ENCODE measurements at places on chromosomes 5 and 9.

DNA sequence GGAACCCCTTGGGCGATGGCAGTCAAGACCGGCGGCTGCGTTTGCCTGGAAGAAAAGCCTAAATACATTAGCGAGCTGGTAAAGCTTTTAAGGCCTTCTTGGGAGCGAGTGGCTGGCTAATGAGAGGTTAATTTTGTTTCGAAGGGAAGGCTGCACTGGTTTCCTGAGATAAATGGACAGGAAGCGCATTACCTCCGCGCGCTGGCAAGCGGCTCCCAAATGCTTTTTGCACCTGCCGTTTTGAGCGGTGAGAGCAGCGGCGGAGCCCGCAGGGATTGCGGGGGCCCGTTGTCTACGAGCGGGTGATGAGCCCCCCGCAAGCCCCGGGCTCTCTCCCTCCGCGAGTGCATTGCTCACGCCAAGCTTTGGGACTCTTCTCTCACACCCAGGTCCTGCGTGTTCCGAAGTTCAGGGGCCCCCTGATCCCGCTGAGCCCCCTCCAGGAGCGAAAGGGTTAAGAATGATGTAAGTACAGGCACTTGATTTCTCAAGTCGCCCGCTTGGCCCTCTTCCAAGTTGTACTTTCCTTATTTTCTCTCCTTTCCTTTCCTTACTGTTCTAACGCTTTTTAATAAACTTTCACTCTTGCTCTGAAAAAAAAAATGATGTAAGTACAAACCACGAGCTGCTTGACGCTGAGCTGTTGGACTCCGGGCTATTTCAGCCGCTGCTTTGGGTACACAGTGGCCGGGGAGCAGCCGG lies 3.1 kb upstream of the RGMB start:
- DNase-seq, result peak; percentile 57

- peak; percentile 45 for DNase-seq
Measured at GRCh38 chr5:999032-999501, 9.5 kb upstream of the NKD2 start.

- DNase-seq, result no peak
Measured at GRCh38 chr5:98016771-98017170, 756.7 kb upstream of the RGMB start.

GRCh38 chr9:104775574-104775936 lies 11.6 kb downstream of the NIPSNAP3B start:
- DNase-seq, result no peak

GRCh38 chr9:89594811-89595550 lies 9.8 kb upstream of the GADD45G start:
- DNase-seq, result peak; percentile 30

DNA sequence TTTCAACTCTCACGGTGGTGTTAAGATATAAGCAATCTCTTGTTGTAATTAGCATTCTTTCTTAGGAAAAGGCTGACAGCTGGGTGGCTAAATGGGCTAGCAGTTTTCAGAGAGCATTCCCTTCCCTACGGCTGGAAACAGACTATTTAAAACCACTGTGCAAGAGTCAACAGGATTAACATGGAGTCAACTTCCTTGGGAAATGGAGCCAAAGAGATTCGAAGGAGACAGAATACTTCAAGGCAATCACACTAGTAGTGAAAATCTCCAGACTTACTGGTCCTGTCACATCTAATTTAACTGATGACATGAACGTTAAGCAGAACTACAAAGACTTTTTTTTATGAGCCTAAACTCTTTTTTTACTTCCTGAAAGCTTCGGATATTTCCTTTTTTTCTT lies 453.3 kb upstream of the ITGA1 start:
- DNase-seq, result no peak

DNA sequence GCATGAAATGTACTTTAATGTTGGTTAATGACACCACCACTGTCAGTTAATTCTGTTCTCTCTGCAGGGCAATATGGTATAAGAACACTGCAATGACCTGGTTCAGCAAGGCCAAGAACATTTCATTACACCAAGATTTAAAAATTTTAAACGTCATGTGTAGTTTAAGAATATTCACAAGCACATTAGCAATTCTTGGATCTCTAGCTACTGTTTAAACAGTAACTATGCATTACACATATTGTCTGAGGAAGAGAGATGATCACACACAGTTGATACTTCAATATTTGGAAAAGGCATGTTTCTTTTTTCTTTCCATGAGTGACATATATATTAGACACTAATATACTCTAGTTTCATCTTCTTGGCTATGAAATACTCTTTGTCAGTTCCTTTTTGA lies 143.0 kb downstream of the ADAMTS12 start:
- DNase-seq, result no peak

GRCh38 chr5:2936413-2936812 lies 184.9 kb upstream of the IRX2 start:
- DNase-seq, result no peak

GRCh38 chr5:147555176-147555575 lies 45.3 kb upstream of the DPYSL3 start:
- DNase-seq, result no peak

- DNase-seq, result no peak
Measured at GRCh38 chr5:135437422-135437795, 9.7 kb downstream of the DCANP1 start.

- no peak for DNase-seq
Measured at GRCh38 chr5:117337064-117337749, 762.6 kb upstream of the SEMA6A start.

DNA sequence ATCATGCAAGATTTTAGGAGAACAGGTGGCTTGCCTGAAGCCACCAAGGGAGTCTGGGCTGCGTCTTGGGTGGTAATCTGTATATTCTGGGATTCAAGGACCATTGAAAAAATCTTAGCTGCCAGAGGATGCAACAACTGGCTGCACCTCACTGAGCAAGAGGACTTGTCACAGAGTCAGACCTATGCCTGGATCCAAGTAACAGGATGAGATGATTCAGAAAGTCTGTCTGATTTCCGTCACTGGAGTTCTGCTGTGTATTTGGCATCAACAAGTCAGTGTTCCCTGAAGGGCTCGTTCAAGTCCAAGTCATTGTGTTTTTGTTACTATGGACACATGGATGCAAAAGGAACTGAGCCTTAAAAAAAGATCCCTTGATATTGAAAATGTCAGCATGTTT lies 37.8 kb upstream of the CARTPT start:
- DNase-seq, result no peak

DNA sequence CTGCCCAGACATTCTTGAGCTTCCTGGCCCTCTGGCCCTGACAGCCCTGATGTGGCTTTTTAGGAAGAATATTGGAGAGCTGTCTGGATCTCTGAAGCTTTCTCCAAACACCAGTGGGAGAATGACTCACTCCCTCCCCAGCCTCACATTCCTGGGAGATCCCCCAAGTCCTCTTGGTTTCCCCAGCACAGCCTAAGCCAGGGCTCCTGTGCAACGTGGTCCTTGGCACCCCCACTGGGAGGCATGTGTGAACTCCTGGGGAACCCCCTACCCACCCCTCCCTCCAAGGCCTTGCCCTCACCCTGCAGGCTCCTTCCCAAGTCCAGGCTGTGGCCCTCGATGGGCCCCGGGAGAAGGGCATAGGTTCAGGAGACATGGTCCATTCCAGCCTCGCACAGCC lies 12.7 kb downstream of the GLIPR2 start:
- no peak for DNase-seq

GRCh38 chr9:130382636-130383349 lies 62.0 kb upstream of the ASS1 start:
- no peak for DNase-seq

GRCh38 chr5:119077444-119077843 lies 6.6 kb downstream of the DMXL1 start:
- DNase-seq, result no peak

GRCh38 chr9:90872835-90873294 lies 71.2 kb downstream of the SYK start:
- DNase-seq, result no peak

GRCh38 chr5:28403846-28404245 lies 1365.5 kb upstream of the CDH9 start:
- no peak for DNase-seq

- no peak for DNase-seq
Measured at GRCh38 chr9:131031005-131031641, 22.1 kb downstream of the LAMC3 start.

- DNase-seq, result no peak
Measured at GRCh38 chr9:109428854-109429253, 69.3 kb downstream of the PTPN3 start.

GRCh38 chr9:649128-650074 lies 192.1 kb upstream of the DMRT1 start:
- no peak for DNase-seq

DNA sequence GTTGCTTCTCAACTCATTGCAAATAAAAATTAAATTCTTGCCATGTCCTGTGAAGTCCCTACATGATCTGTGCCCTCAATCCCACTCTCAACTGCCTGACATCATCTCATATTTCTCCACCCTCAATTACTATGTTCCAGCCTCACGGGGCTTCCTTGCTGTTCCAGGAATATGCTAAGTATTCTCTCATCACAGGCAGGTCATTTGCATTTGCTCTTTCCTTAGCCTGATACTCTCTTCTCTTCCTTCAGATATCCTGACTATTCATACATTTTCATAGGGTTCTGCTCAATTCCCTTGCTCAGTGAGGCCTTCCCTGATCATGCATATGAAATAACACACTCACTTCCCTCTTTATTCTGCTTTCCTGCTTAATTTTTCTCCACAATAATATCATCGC lies 135.1 kb upstream of the DAB2 start:
- DNase-seq, result no peak

DNA sequence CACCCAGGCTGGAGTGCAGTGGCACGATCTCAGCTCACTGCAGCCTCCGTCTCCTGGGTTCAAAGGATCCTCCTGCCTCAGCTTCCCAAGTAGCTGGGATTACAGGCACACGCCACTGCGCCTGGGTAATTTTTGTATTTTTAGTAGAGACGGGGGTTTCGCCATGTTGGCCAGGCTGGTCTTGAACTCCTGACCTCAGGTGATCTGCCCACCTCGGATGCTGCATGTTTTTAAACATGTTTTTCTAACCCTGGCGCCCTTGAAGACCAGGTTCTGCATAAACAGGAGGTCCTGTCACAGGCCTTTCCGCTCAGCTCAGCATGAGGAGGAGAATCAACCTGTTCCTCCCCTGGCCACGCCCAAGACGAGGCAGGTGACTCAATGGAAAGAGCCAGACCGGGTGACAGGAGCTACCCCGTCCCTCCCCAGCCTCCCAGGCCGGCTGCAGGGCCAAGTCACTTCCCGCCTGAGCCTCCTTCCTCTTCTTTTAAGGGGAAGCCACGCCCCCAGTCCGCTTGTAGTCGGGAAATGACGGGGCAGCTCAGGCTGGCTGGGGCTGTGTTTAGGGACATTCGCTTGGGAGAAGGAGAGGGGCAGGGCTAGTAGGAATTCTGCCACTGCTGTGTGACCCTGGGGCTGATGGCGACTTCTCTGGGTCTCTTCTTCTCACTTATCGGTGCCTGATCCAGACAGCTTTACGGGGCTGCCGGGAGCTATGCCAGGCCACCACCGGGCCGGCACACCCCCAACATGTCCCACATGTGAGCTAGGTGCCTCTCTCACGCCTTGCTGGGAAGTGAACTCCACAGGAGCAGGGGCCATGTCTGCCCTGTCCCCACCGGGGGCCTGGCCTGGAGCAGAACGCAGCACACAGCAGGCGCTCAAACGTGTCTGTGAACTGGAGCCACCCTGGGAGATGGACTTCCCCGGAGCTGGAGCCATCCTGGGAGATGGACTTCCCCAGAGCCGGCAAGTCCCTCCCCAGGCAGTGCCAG lies 6.1 kb downstream of the NOTCH1 start:
- peak; percentile 94 for DNase-seq

GRCh38 chr5:114255260-114255659 lies 106.6 kb upstream of the KCNN2 start:
- DNase-seq, result no peak

DNA sequence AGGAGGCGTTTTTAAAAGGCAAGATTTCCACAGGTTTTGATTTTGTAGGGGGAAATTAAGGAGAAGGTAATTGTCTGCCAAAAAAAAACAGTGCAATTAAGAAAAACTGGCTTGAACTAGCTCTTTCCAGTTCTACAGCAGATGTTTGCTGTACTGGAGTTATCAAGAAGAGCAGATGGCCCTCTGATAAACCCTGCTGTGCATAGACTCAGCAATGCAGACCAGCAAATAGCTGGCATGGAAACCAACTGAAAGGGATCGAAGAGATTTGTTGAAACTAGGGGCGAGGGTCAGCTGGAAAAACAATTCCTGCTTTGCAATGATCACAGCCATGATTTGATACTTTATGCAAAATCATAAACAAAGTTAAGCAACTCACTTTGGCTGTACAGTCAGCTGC lies 17.8 kb upstream of the BHMT start:
- no peak for DNase-seq

DNA sequence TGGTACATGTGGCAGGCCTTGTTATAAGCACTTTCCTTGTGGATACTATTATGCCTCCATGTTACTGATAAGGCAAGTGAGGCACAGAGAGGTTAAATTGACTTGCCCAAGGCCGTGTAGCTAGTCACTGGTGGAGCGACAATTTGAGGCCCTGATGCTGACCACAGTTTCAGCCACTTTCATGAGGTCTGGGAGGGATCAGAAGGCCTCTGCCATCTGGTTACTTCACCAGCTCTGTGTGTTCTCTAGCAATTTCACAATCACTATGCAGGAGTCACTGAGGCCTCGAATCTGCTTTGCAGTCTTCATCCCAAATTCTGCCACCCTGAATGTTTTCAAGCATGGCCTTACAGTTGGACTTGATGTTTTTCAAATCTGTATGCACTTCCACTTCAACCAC lies 9.1 kb downstream of the LRRC70 start:
- no peak for DNase-seq

- DNase-seq, result no peak
Measured at GRCh38 chr9:81266674-81267073, 422.7 kb downstream of the TLE1 start.

- DNase-seq, result no peak
Measured at GRCh38 chr9:4591123-4591500, 71.0 kb upstream of the PLPP6 start.

GRCh38 chr5:173472784-173473278 lies 143.6 kb downstream of the BOD1 start:
- no peak for DNase-seq

- no peak for DNase-seq
Measured at GRCh38 chr5:98454904-98455303, 318.6 kb upstream of the RGMB start.

DNA sequence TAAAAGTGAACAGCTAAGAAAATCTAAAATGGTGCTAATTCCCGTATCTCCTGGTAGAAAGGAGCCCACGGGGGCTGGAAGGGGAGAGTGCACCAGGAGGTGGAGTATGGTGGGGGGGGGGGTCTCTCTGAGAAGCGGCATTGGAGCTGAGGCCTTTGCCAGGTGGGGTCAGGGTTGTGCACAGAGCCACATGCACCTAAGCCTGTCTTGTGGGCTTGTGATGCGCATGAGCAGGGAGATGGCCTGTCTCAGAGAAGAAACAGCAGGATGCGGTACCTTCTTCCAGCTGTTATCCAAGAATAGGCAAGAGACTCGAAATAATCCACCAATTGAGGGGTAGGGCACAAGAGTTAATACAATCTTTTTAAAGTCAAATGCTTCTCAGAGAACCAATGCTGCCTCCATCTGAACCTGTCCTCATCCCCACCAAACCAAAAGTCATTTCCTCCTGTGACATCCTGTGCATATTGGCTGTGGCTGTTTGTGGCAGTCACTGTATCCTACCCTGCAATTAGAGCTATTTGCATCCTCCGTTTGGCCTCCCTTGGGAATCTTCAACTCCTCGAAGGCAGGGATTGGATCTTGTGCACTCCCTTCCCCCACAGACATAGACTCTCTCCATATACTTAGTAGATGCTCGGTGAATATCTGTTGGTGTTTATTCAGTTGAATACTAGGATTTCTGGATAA lies 45.4 kb downstream of the FGF1 start:
- DNase-seq, result no peak

All from ureter (tissue), 1 donor.